ENCODE measurements at places on chromosomes 3 and 15.
A peak's percentile ranks its signal among the peaks of the same experiment; 100 is the strongest.

DNA sequence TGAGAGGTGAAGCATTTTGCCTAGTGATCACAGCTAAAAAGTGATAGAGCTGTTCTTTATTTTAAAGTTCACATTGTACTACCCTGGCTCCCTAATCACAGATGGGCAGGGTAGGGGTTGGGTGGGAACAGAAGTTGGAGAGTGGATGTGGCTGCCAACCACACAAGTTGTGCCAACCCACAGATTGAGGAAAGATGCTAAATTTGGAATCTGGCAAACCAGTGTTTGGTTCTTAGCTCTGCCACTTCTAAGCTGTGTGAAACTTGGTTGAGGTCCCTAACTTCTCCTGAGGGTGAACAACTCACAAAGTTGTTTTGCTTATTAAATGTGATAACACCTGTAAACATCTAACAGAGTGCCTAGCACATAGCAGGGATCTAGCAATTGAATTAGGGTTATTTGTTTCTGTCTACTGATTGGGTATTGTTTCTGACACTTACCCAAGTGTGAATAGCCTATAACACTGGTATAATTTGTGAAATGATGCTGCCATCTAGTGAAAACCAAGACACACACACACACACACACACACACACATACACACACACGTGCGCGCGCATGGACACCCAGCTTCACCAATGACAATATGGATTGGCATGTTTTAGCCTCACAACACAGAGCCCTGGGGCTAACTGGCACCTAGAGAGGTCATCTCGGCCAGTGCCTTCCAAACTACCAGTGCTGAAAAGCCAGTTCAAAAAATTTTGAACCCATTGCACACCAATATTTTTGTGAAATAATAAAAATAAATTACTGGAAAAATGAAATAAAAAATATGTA lies 25.3 kb downstream of the ADGRG7 start:
- peak; percentile 6 for DNase-seq

DNA sequence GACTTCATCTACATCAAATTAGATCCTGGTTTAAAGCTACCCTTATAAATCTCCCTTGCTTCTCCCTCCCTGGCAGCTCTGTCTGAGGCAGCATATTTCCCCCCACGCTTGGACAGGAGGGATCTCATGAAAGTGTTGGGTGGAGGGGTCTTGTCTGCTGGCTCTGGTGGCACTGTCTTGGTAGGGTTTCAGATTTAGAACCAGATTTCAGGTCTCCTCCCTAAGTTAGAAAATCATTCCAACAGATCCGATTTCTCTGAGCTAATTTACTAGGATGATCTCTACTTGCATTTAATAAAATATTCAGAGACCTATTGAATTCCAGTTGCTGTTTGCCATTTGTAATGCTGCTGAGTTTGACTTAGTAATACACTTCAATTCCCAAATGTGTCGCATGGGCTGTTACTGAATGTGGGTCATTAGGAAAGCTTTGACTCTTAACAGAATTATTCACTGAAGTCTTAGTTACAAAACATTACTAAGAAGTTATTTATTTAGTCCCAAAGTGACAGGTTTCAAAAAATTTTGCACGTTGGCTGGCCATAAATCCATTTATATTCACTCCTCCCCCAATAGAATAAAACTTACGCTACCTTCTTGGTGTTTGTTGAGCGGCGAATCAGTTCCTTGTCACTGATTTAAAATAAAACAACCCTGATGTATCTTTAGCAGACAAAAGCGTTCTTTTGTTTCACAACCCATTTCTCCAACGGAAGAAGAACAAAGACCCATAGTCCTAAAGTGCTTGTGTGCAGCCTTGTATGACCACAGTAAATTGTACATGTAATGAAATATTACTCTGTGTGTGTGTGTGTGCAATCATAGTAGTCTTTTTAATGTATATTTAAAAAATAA lies 84.5 kb downstream of the TRAK1 start:
- no peak for DNase-seq

GRCh38 chr15:50124631-50125030 lies 5.6 kb upstream of the ATP8B4 start:
- DNase-seq = no peak

DNA sequence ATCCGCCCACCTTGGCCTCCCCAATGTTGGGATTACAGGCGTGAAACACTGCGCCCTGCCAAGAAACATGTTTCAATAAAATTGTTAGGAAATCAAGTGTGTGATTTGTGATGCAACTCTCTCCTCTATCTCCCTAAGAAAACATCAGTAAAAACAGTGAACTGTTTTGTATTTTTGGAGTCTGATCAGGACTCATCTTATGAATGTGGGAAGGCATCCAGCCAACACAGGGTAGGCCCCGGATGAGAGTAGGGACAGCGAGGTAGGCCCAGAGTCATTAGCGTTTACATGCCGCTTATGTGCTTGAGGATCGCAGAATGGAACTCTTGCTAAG lies 884 bp upstream of the GLYCTK start:
- DNase-seq = no peak

GRCh38 chr3:75262661-75263060 lies 401.5 kb upstream of the FRG2C start:
- DNase-seq = no peak

- no peak for DNase-seq
Measured at GRCh38 chr15:57216288-57216687, 160.0 kb upstream of the CGNL1 start.

- DNase-seq = no peak
Measured at GRCh38 chr15:67082007-67082536, 16.7 kb downstream of the SMAD3 start.

DNA sequence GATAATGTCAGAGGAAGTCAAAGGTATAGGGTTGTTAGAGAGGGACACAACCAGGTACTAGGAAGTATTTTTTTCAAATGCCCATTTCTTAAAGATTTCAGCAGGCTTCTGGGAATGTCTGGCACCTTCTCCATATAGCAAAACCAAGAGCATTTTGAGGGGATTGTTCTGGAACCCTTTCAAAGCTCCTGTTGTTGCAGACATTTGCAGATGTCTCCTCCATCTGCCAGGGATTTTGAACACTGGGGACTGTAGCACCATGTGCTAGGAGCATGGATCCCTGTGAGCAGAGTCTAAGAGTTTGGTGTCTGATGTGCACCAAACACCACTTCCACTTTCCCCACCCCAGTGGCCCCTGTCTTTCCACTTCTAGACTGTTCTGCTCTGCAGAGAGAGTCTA lies 206.0 kb upstream of the KBTBD8 start:
- DNase-seq = no peak

GRCh38 chr3:2656806-2657777 lies 453.1 kb downstream of the IL5RA start:
- DNase-seq = no peak

DNA sequence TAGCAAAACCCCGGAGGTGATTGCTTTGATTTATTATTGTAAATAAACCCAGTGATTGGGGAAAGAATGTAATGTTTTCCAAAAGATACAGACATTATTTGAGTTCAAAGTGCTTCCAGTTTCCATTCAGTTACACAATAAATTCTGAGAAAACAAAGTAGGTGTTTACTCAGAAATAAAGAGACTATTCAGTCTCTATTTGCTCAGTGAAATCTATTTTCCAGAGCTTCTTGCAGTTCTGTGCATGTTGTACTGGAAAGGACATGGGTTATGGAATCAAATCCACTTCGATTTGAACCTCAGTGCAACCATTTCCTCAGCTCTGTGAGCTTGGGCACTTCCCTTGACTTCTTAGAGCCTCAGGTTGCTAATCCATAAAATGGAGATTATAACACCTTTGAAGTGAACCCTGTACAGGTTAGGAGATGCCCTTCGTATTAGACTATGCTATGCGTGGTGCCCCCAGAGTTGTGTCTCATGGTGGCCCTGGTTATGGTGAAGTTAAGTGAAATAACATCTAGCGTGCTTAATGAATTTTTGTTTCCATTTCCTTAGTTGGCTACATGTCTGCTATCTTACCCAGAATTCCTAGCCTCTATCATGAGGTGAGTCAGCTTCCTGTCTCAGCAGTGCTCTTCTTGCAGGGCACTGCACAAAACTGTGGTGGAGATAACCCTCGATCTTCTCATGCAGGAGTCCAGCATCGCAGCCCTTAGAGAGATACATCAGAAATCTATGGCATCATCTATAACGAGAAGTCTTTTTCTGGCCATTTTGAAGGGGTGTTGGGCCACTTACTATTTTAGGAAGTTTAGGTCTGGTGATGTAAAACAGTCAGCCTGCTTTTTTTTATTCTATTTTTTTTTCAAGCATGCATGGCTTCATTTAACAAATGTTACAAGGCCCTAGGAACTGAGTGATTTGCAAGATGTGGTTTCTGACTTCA lies 97.7 kb downstream of the RPL39L start:
- no peak for DNase-seq

- DNase-seq = no peak
Measured at GRCh38 chr3:134352031-134352671, 22.1 kb downstream of the AMOTL2 start.

DNA sequence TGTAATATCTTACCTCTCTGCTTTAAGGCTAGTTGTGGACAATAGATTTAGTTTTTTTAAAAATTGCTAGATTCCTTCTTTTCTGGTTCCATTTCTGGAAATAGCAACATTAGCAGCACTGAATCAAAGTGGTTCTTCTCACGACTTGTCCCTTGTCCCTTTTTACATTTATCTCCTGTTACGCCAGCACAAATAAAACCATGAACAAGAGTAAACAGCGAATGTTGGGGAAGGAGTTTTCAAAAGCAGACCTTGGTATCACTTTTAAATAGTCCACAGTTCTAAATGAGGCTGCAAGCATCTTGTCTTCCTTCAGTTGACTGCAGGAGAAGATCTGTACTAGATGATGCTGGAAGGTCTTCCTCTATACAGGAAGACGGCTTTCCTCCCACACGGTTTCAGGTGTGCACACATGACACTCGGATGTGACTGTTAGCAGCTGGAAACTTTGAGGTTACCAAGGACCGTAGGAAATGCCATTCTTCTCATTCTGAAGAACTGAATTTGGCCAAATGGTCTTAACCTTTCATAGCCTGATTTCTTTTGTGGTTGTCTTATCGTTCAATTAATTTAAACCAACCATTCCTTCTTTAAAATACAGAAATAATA lies 251.0 kb upstream of the ICE2 start:
- DNase-seq = no peak

DNA sequence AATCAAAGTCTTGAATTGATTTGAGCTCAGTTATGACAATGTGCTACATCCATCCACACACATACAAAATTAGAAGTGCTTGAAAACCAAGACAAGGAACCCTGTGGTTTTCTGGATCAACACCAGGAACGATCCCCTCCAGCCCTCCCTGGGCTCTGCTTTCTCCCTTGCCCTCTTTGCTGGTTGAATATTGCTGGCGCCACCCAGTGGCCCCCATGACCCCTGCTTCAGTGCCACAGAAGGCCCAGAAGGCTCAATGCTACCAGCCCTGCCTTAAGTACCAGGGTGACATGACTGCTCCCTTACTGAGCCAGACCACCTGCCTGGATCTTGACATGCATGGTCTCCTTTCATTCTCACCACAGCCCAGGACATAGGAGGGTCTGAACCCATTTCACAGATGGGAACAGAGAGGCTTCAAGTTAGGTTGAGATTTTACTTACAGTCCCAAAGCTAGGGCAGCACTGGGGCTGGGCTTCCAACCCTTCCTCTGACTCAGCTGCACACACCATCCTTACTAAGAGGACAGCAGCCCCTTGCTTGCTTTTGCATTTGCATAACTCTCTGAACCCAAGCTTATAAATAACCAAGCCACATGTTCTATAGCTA lies 15.0 kb downstream of the IL12A start:
- no peak for DNase-seq

GRCh38 chr15:74185710-74186348 lies 12.3 kb downstream of the ISLR start:
- DNase-seq = no peak

DNA sequence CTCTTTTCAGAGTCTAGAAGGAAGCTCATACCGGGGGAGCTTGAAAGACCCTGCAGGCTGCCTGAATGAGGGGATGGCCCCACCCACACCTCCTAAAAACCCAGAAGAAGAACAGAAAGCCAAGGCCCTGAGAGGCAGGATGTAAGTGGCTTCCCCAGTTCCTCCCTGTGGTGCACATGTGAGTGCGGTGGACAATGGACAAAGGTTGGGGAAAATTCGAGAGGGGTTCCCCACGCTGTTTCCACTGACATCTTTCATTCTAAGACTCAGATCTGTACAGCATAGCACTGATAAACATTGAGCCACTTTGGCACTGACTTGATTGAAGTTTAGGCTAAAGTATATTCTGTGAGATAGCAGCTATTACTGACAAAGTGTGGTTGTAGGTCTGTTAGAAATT lies 79.5 kb upstream of the UMPS start:
- DNase-seq = no peak

- no peak for DNase-seq
Measured at GRCh38 chr3:170905862-170906261, 2.6 kb downstream of the EIF5A2 start.

DNA sequence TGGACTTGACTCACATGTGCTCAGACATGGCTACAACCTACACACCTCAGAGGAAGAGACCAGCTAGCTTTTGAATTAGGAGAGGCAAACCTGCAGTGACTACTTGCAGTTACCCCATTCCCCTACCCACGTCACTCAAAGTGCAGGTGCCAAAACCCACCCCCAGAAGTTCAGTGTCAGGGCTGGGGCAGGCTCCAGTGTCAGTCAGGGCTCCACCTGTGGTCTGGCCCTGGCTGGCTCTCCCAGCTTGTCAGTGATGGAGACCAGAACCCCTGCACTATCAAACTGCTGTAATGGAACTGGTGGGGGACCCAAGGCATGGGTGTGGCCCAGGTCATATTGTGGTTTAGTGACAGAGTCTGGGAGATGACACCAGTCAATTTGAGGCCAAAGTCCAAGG lies 32.6 kb upstream of the SLC41A3 start:
- no peak for DNase-seq

Measured in stimulated activated CD4-positive, alpha-beta T cell treated with anti-CD3 and anti-CD28 coated beads, Interleukin-15, amount 100 ng/mL, for 1 hour (primary cell).